Spleen (tissue), 13 donors: ENCODE measurements at places on chromosomes 7 and 10.
A peak's percentile ranks its signal among the peaks of the same experiment; 100 is the strongest.

DNA sequence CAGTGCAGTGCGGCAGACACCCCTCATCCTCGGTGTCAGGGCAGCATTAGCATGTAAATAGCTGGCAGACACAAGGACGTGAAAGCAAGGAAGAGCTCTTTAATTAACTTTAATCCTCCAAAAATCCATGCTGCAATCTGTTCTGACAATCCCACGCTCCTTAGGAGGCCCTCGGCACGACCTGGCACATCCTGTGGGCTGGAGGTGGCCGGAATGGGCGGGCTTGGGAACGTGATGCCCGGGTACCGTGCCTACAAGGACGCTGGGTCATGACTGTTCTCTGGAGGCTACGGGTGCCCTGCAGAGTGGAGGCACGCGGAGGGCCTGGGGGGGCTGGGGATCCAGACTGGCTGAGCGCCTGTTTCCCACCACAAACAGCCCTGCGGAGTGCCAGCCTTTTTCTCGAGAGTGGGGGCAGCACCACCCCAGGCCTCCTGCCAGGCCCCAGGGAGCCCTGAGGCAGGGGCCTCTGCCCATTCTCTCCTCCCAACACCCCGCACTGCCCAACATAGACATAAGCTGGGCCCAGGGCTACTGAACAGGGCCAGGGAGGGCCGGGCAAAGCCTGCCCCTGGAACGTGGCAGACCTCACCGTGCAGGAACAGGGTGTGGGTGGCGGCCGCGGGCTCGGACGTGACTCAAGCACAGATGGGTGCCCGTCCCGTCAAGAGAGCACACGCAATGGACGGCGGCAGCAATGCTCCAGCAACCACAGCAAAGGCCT is 189.3 kb downstream of the MAD1L1 start:
- no peak overlapping the region for H3K27ac ChIP-seq
- peak; percentile 79 for DNase-seq
- no peaks in the 10 kb centered on the region for H3K27me3 ChIP-seq

- no peak overlapping the region for H3K27ac ChIP-seq
- no peaks in the 10 kb centered on the region for H3K27me3 ChIP-seq
- DNase-seq: no peak
- peaks cover 8% of the 10 kb centered on the region for H3K4me1 ChIP-seq
- no peaks in the 10 kb centered on the region for H3K36me3 ChIP-seq
Observed at GRCh38 chr7:41992881-41993867, 243.8 kb downstream of the GLI3 start.

DNA sequence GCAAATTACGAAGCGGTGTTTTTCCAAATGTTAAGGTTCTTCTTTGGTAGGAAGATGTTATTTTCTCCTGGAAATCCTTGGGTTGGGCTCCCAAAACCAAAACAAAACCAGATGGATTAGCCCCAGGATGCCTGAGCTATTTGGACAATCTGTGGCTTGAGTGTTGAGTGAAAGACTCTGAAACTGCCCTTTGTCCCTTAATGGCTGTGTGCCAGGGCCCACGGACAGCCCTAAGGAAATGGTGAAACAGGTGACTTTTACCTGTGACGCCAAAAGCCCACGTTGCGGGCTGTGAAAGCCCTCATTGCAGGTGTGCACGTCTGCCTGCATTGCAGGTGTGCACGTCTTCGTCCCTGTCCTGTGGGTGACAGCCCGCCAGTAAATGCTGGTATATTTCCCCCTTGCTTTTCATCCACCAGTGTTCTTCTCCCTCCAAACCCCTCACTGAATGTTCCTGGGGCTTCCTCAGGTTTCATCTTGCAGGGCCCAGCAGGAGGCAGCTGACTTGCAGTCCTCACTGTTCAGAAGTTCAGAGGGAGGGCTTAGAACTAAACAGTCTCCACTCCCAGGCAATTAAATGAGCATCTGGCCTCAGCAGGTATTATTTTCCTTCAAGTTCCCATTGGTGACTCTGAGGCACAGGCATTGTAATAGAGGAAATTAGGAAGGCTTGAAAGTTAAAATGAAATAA is 10.7 kb downstream of the PFKP start:
- no peak overlapping the region for H3K27ac ChIP-seq
- no peak for DNase-seq
- no peak overlapping the region for H3K4me3 ChIP-seq
- no peaks in the 10 kb centered on the region for H3K4me1 ChIP-seq

DNA sequence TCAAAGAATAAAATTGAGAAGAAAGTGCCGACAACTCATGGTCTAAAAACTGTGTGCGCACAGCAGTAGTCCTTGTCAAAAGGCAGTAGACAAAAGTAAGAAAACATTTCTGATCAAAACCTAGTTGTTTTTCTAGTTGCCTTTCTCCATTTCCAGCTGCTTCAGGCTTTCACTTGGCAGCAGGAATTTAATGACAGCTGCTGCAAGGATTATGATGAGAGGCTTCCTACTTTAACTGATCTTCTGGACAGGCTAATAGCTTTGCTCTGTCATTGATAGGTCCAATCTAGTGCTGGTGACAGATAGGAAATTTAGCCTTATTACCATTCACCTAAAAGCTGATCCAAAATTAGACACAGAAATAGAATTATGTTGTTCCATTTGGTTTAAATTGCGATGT is 110.7 kb upstream of the SEMA3C start:
- no peak overlapping the region for H3K27ac ChIP-seq
- no peaks in the 10 kb centered on the region for H3K36me3 ChIP-seq
- DNase-seq: no peak
- H3K4me3 ChIP-seq: no peak overlapping the region

DNA sequence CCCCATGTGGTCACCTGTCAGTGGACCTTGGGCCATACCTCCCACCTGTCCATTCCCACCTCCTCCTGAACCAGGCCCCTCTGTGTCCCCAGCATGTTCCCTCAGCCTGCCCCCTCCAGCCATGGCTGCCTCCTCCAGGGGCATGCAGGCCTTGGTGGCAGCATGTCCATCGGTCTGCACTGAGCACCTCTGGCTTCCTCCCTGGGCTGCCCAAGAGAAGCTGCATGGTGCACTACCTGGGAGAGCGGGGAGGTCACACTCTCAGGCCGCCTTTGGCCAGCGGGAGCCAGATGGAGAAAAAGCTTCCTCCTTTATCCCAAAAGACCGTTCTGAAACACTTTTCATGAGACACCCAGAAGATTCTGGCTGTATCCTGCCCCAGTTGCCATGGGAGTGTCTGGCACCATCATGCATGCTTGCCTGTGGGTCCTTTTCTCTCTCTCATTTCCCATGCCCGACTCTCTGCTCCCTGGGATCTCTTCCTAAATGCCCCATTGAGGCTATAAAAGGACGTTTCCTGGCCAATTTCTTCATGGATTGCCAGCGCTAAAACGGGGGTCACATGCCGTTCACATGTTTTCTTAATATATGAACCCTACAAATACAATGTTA is 45.5 kb upstream of the MGMT start:
- H3K4me3 ChIP-seq: no peak overlapping the region
- H3K27ac ChIP-seq: no peak overlapping the region
- no peak for DNase-seq
- H3K27me3 ChIP-seq: no peaks in the 10 kb centered on the region

DNA sequence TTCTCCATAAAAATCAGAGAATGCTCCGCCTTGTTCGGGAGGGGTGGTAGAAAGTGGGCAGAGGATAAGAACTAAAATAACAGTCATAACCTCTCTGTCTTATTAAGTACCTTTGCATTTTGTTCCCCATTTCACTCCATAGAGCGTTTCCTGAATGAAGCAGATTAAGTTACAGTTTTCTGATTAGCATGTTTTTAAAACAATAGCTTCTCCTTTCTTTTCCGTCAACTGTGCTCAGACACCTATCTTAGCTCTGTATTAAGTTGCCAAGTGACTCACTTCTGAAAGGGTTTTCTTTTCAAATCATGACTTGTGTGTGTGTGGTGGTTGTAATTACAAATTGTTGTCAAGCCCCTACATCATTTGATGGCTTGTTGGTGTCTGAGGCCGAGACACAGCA is 1.4 kb downstream of the HABP2 start:
- peaks cover 11% of the 10 kb centered on the region for H3K4me1 ChIP-seq
- H3K27me3 ChIP-seq: no peaks in the 10 kb centered on the region
- no peak overlapping the region for H3K27ac ChIP-seq

DNA sequence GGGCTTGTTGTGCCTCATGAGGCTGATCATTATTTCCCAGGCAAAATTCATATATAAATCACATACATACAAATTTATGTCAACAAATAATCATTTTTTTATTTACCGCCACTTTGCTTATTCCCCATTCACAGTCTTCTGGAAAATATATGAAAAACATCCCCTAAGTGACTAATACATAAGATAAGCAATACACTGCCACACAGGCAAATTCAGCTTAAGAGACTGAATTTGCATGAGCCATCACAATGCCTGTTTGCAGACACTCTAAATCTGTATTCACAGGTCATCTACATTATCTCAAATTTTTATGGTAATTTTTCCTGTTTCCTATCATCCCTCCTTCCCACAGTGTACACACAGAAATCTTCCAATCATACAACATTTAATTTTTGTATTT is 13.2 kb downstream of the OSBPL3 start:
- no peak for DNase-seq
- no peaks in the 10 kb centered on the region for H3K36me3 ChIP-seq
- H3K4me3 ChIP-seq: no peak overlapping the region
- peaks cover 8% of the 10 kb centered on the region for H3K4me1 ChIP-seq

DNA sequence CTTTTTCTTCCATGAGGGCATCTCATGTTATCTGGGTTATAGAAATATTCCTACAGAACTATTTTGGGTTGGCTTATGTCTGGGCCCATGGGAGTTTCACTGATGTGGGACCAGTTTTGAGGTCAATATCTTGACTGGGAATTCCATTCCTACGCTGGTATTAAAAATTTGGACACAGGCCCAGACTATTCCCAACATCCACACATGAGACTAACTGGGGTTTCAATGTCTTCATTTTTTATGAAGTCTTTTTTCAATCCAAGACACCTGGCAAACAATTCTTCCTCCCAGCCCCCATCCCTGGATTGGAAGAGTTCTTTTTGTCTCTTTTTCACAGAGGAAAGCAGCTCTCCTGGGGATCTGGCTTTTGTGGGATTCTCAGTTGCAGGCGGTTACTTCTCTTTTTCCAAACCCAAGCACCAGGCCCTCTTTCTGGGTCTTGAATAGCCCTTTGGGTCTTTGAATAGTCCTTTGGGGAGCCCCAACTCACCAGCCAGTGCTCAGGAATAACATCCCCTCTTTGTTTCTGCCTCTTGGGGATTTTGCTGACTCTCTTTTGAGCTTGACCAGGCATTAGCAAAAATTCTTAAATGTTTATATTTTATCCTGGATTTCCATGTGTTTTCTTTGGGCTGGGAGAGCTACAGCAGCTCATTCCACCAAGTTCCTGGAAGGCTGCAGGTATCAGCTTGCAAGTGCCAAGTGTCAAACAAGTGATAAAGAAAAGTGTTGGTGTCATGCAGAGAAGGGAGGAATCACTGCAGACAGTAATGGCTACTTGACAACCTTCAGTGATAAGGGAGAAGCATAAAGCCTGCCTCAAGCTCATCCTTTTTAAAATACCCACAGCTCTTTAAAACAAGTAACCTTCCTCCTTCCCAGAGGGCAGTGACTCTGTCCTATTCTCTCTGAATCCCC is 234.3 kb downstream of the ADAM12 start:
- no peaks in the 10 kb centered on the region for H3K27me3 ChIP-seq
- no peak overlapping the region for H3K27ac ChIP-seq
- H3K4me3 ChIP-seq: no peak overlapping the region
- no peaks in the 10 kb centered on the region for H3K36me3 ChIP-seq

DNA sequence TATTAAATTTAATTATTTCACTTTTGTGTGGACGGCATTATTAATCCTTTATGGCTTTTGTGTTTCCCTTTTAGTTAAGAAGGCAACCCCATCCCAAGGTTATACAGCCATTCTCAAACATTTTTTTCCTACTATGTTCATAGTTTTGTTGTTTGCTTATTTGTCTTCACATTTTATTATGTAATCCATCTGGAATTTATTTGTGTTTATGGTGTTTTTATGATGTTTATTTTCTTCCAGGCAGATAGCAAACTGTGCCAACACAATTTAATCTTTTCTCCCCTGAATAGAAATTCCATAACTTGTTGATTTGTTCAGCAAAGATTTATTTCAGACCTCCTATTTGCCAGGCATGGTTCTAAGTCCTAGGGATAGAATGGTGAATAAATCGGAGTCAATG is 42.9 kb downstream of the RAB18 start:
- H3K27ac ChIP-seq: no peak overlapping the region
- H3K36me3 ChIP-seq: peaks cover 10% of the 10 kb centered on the region
- no peak overlapping the region for H3K4me3 ChIP-seq

DNA sequence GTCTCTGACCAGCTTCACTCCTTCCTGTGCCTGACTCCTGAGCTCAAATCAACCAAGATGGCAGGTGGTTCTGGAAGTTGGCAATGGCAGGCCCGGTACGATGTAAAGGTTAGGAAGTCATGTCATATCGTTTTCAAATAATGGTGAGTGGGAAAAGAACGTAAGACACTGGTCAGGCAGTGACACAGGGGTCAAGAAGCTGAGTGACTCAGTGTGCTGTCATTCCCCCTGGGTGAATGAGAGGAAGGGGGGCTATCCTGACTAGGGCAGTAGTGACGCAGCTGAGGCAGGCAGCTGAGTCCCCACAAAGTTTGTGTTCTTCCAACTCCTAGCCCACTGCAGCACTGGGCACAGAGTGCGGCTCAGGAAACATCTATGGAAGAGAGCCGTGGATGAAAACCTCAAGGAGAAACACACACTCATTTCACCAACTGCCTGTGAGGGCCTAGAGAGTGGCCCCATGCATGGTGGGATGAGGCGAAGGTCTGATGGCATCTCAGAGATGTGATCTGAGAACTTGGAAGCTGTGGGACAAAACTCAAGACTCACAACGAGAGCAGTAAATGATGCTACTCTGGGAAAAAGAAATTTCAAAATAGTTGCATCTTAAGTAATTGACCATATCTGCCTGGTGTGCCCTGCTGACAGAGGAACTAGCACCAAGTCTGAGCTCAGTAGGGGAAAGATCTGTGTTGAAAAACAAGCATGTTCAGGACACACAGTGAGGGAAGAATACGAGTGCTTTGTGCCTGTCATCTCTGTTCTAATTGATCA is 23.2 kb downstream of the CREB3L2 start:
- H3K36me3 ChIP-seq: no peaks in the 10 kb centered on the region
- H3K4me3 ChIP-seq: no peak overlapping the region
- H3K4me1 ChIP-seq: peaks cover 55% of the 10 kb centered on the region
- no peaks in the 10 kb centered on the region for H3K27me3 ChIP-seq
- H3K27ac ChIP-seq: peak overlapping the region; percentile 47
- no peak for DNase-seq

GRCh38 chr7:81004098-81004497 is 85.2 kb upstream of the SEMA3C start:
- no peaks in the 10 kb centered on the region for H3K36me3 ChIP-seq
- no peak overlapping the region for H3K27ac ChIP-seq
- no peaks in the 10 kb centered on the region for H3K27me3 ChIP-seq
- H3K4me3 ChIP-seq: no peak overlapping the region
- DNase-seq: no peak

- H3K4me1 ChIP-seq: peaks cover 38% of the 10 kb centered on the region
- no peak for DNase-seq
- peak overlapping the region; percentile 31 for H3K27ac ChIP-seq
- H3K36me3 ChIP-seq: no peaks in the 10 kb centered on the region
- H3K4me3 ChIP-seq: no peak overlapping the region
- no peaks in the 10 kb centered on the region for H3K27me3 ChIP-seq
Observed at GRCh38 chr7:139733751-139734150, 44.0 kb downstream of the HIPK2 start.

- no peak for DNase-seq
- H3K27ac ChIP-seq: no peak overlapping the region
- no peaks in the 10 kb centered on the region for H3K36me3 ChIP-seq
- H3K4me1 ChIP-seq: no peaks in the 10 kb centered on the region
- H3K27me3 ChIP-seq: no peaks in the 10 kb centered on the region
- H3K4me3 ChIP-seq: no peak overlapping the region
Observed at GRCh38 chr7:138895679-138896078, 85.5 kb downstream of the KIAA1549 start.
